ENCODE measurements at places on chromosomes 7 and 10. TPM values are rescaled to one million over a fixed set of nuclear protein-coding genes. Genes with fewer than 3 reads are reported as not detected.

Gene SLC29A4
- 0.36 TPM for total RNA-seq

Gene RBP4
- total RNA-seq: not detected

Gene PNLIPRP2
- not detected for total RNA-seq

Gene PLXDC2
- total RNA-seq: 1.2 TPM

Gene GJD4
- 0.20 TPM for total RNA-seq

Gene GRK5
- 27.9 TPM for total RNA-seq

Gene CDNF
- total RNA-seq: 1.7 TPM

- H3K36me3 ChIP-seq: no peaks in the 10 kb centered on the region
- DNase-seq: no peak
- H3K27ac ChIP-seq: no peak overlapping the region
- no peaks in the 10 kb centered on the region for H3K4me1 ChIP-seq
Observed at GRCh38 chr10:59006511-59007306, 169.7 kb upstream of the PHYHIPL start.

GRCh38 chr10:102713539-102713813 lies 721 bp downstream of the ARL3 start:
- H3K36me3 ChIP-seq: no peaks in the 10 kb centered on the region
- no peak for DNase-seq
- peak overlapping the region; percentile 89 for H3K4me3 ChIP-seq

DNA sequence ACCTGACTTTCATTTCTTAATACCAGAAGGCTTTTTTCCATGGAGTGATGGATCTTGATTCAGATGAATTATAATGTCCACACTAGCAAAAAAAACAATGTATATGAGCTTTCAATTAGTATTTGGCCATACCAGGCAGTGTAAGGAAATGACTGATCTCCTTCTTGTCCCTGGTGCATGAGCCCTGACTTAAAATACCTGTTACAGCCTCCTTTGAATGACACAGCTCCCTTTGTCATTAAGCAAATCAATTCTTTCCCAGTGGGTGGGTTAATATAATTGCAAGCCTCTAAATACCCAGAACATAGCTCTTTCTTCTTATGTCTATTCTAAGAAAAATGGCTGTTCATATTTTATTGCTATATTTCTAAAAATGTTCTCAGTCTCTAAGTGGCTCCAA lies 164.7 kb downstream of the C1GALT1 start:
- H3K27me3 ChIP-seq: peaks cover 4% of the 10 kb centered on the region
- no peak overlapping the region for H3K4me3 ChIP-seq
- no peak overlapping the region for H3K27ac ChIP-seq
- DNase-seq: no peak
- no peaks in the 10 kb centered on the region for H3K4me1 ChIP-seq

DNA sequence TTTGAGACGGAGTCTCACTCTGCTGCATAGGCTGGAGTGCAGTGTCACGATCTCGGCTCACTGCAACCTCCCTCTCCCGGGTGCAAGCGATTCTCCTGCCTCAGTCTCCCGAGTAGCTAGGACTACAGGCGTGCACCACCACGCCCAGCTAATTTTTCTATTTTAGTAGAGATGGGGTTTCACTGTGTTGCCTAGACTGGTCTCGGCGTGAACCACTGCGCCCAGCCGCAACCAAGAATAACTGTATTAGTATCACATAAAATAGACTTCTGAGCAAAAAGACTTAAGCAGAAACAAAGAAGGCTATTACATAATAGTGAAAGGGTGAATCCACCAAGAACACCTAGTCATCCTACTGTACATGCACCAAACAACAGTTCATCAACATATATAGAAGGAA lies 67.6 kb upstream of the TFEC start:
- H3K27ac ChIP-seq: no peak overlapping the region
- DNase-seq: no peak
- no peak overlapping the region for H3K4me3 ChIP-seq

- no peaks in the 10 kb centered on the region for H3K27me3 ChIP-seq
- no peak overlapping the region for H3K4me3 ChIP-seq
- H3K36me3 ChIP-seq: no peaks in the 10 kb centered on the region
Observed at GRCh38 chr10:105643660-105644059, 1002.6 kb downstream of the SORCS3 start.

GRCh38 chr10:33569702-33570101 lies 235.2 kb upstream of the NRP1 start:
- H3K36me3 ChIP-seq: no peaks in the 10 kb centered on the region
- no peak for DNase-seq
- H3K4me1 ChIP-seq: no peaks in the 10 kb centered on the region
- H3K4me3 ChIP-seq: no peak overlapping the region

DNA sequence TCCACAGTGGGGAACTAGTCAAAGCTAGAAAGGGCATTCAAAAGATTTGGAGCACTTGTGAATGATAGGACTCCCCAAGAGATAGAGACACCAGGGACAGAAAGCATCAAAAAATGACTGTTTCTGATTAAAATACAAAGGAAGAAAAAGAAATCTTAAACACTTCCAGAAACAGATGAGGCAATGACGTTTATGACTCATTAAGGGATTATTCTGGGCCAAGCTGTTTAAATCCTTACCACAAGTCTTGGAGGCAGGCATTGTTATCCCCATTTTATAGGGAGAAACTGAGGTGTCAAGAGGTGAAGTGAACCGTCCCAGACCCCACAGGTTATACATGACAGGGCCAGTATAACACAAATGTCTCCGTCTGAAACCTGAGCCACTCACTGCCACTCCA lies 68.3 kb upstream of the AMPH start:
- H3K27ac ChIP-seq: no peak overlapping the region
- H3K27me3 ChIP-seq: no peaks in the 10 kb centered on the region
- no peaks in the 10 kb centered on the region for H3K36me3 ChIP-seq
- H3K4me3 ChIP-seq: no peak overlapping the region

GRCh38 chr7:80677629-80678028 lies 39.2 kb downstream of the CD36 start:
- H3K27ac ChIP-seq: no peak overlapping the region
- no peak for DNase-seq
- no peak overlapping the region for H3K4me3 ChIP-seq
- no peaks in the 10 kb centered on the region for H3K27me3 ChIP-seq

GRCh38 chr7:45192621-45193041 lies 35.0 kb downstream of the RAMP3 start:
- no peak overlapping the region for H3K4me3 ChIP-seq
- no peaks in the 10 kb centered on the region for H3K4me1 ChIP-seq
- H3K36me3 ChIP-seq: no peaks in the 10 kb centered on the region

- no peaks in the 10 kb centered on the region for H3K4me1 ChIP-seq
- no peaks in the 10 kb centered on the region for H3K27me3 ChIP-seq
- DNase-seq: no peak
- no peaks in the 10 kb centered on the region for H3K36me3 ChIP-seq
Observed at GRCh38 chr10:59829601-59830000, 76.3 kb upstream of the MRLN start.

- no peak overlapping the region for H3K4me3 ChIP-seq
- H3K27ac ChIP-seq: no peak overlapping the region
- no peaks in the 10 kb centered on the region for H3K36me3 ChIP-seq
- H3K27me3 ChIP-seq: no peaks in the 10 kb centered on the region
Observed at GRCh38 chr7:11416641-11417458, 415.1 kb downstream of the THSD7A start.

Measured in CD4-positive, alpha-beta memory T cell (primary cell).